ENCODE measurements at places on chromosomes 2 and 18.
A peak's percentile ranks its signal among the peaks of the same experiment; 100 is the strongest.

DNA sequence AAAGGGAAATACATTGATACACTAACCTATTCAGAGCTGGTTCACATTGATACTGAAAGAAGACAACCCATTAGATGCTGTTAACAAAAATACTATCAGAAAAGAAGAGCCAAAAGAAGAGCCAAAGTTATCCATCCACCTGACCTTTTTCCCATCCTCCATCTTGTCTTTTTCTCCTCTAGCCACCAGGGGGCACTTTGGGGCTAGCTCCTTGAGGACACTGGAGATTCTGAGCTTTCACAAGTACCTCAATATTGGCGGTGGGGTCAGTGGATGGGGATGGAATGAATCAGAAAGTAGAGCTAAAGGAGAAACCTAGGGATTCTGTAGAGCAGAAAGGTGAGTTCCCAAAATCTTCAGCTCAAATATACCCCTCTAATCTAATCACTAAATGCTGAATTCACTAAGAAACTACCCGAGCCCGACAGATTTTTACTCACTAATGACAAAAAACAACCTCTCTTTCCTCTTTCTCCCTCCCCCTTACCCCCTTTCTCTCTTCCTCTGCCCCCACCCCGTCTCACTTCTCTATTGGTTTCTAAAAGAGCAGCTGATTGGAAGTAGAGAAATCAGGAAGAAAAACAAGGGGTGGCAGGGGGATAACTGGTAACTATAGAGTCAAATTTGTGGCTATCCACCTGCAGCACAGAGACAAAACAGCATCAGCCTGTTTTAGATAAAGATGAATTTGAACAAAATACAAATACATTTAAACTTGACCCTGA is 203.3 kb downstream of the TCF4 start:
- DNase-seq, result peak; percentile 61

- DNase-seq, result no peak
Observed at GRCh38 chr2:214135966-214136365, 274.9 kb upstream of the VWC2L start.

DNA sequence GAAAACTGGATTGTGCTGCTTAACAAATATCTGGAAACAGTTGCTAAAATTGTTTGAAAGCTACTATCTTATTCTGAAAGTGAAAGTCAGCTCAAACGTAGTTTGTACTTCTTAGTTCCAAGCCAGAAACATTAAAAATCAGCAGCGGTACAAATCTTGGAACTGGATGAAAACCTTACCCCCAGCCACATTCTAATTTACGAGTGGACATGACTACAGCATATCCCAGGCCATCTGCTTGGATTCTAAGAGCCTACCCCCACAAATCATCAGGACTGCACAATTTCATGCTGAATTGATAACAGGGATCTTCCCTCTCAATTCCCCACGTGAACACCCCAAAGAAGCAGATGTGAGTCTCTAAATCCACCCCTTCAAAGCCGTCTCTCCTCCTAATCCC is 158.7 kb upstream of the NCKAP5 start:
- DNase-seq, result no peak

GRCh38 chr2:194328456-194328855 is 1328.6 kb upstream of the SLC39A10 start:
- no peak for DNase-seq

GRCh38 chr2:161044921-161045320 is 115.3 kb upstream of the TANK start:
- DNase-seq, result no peak

- DNase-seq, result peak; percentile 24
Observed at GRCh38 chr2:41326851-41327250, 721.0 kb upstream of the PKDCC start.

GRCh38 chr2:11940799-11941198 is 194.4 kb downstream of the LPIN1 start:
- DNase-seq, result no peak

DNA sequence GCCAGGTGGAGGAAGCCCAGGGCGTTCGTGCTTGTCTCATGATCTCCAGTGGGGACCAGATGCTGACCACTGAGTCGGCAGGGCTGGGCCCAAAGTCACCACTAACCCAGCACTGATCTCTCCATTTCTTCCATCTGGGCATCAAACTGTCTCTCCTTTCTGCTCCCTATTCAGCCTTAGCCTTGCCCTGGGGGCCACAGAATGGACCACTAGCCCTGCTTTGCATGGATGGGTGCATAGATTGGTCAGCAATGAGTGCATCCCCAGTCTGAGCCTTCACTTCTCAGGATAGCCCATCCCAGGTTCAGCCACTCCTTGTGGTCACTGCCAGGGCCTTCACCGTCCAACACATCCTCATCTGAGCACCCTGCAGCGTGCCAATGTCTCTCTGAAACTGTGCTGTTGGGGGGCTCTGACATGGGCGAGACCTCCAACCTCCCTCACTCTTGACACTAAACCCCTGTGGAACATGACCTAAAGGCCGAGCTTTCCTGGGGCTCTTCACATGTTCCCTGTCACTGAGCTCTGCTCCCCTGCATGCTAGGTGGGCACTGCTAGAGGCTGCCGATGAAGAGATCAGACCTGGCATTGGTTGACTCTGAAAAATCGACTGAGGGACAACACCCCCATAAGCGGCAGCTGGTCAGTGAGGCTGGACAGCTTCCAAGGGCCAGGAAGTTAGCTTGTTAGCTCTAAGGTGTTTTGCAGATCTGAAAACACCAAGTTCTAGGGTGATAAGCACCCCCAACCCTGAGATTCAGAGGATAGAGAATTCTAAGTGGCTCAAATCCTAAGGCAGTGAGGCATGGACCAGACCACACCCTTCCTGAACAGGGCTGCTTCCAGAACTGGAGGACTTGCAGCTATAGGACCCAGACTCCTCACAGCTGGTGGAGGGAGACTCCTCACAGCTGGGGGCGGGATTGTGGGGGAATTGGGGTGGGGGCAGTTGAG is 61.7 kb downstream of the HS1BP3 start:
- DNase-seq, result no peak

DNA sequence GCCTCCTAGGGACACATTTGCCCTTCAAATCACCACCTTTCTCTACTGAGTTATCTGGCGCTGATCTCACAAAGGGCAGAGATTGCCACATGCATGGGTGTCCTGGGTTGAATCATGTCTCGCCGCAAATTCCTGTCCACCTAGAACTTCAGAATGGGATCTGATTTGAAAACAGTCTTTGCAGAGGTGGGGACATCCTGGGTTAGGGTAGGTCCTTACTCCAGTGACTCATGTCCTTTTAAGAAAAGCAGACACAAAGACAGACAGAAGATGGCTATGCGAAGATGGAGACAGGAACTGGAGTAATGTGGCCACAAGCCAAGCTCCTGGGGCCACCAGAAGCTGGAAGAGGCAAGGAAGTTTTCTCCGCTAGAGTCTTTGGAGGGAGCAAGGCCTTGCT is 197.4 kb upstream of the SMIM21 start:
- no peak for DNase-seq

GRCh38 chr2:10383960-10384734 is 64.0 kb downstream of the ODC1 start:
- peak; percentile 81 for DNase-seq

DNA sequence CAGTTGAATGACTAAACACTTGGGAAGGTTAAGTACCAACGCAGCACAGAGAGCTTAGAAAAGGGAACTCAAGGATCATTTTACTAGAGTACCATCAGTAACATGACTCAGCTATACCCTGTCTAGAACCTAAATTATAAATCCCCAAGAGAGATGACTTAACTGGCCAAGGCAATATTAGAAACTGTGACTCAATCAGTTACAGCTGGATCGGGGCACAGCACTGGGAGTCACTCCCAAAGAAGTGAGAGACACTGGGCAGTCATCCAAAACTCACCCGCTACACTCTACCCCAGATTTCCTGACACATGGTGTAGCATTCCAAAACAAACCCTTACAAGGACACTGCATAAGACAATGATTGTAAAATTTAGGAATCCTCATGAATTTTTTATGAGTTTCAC is 17.7 kb downstream of the IWS1 start:
- peak; percentile 74 for DNase-seq

DNA sequence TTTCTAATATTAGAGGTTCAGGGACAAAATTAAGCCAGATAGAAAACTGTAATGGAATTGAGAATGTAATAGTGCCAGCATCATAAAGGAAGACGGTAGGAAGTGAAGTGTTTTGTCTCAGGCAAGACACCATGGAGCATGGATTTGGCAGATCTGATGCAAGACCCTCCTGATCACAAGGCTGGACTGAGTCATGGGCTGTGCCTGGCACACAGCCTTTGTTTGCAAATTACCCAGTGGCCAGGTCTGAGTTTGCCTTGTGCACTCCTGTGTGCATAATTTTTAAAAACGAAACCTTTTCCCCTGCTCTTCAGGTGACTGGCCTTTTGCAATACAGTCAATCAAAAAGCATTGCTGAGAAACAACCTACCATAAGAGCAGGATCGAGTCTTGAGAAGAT is 2.0 kb upstream of the UPP2 start:
- no peak for DNase-seq

DNA sequence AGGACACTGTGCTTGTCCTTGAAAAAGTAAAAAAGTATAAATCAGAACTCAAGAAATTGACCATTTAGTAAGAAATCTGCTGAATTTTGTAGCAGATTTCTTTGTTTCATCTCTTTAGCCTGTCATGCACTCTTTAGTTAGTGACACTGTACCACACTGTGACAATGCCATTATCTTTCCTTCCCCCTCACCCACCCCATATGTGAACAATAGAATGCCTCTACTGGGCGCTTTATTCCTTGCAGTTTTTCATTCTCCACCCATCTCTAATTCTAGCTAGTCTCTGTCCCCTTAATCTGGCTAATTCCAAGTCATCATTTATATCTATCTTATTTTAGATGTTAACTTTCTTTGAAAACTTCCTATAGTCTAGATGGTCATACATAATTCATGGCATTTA is 241.0 kb downstream of the LRP1B start:
- no peak for DNase-seq
